ENCODE measurements at places on chromosomes 11 and 22.

DNA sequence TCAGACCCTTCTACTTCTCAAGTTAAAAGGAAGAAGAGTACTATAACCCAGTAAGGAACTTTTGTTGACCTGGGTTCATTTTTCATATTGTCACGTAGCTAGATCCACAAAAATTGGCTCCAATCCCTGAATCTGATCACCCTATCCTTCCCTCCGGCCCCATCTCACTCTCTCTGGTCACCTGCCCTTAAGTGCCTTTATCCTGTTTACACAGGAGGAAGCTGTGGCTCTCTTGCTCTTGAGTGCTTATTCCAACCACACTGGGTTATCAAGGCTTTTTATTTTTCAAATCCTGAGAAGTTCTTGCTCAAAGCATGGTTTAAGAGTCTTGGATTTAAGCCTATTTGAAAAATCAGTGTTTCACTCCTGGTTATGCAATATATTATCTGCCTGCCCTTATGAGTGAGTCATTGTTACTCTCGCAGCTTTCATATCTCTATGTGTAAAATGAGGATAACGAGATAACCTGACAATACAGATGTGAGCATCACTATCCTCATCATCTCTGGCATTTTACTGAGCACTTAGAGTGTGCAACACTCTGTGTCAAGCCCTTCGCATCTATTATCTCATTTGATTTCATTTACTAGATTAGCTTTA, 293.9 kb downstream of the GUCY1A2 start:
- DNase-seq = no peak

GRCh38 chr11:10594407-10594806, 25.9 kb upstream of the LYVE1 start:
- no peak for DNase-seq

DNA sequence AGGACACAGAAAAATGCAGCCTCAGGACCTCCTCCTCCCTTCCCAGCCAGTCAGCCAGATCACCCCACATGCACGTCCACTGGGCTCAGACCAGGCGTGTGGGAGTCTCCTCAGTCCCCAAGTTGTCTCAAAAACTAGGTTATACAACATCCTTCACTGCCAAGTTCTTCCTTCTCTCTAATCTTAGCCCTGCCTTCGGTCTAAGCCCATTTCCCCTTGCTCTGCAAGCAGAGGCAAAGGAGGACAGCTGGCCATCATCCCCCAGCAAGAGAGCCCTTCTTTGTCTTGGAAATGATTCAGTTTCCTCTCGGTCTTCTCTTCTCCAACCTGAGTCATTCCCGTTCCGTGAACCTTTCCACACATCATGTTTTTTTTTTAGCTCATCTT, 14.0 kb upstream of the NRGN start:
- DNase-seq = no peak

- DNase-seq = peak; percentile 72
These were observed 11.8 kb upstream of the MIEF1 start for GRCh38 chr22:39490135-39490798.

- no peak for DNase-seq
These were observed 6.0 kb upstream of the OMP start for GRCh38 chr11:77096591-77097019.

DNA sequence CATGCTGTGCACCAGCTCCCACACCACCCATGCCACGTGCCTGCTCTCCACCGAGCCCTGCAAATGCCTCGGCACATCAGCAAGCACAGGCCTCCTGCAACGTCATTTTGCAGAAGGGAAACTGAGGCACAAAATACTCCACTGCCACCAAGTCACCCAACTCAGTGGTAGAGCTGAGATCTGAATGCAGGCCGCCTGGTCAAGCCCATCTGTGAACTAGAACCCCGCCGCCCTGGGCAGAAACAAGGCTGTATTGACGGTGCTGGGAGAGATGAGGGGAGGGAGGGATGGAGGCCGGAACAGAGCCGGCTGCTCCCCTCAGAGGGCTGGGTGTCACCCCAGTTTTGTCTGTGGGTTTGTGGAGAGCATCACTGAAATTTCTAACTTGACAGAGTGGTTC, 81.4 kb downstream of the CDKN1C start:
- DNase-seq = no peak

DNA sequence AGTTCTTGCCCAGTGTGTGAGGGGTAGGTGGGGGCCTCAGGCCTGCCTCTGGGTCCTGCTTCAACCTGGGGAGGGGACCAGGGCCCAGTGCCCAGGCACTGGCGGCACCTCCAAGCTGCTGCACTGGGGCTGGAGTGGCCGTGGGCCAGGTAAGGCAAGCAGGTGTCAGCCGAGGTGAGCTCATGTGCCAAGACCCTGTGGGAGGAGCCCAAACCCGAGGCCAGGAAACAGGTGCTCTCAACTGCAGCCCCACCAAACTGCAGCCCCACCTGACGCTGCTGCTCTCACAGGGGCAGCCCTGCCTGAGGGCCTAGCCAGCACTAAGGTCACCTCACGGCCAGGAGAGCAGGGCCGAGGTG, 18.1 kb upstream of the GNB1L start:
- DNase-seq = no peak

DNA sequence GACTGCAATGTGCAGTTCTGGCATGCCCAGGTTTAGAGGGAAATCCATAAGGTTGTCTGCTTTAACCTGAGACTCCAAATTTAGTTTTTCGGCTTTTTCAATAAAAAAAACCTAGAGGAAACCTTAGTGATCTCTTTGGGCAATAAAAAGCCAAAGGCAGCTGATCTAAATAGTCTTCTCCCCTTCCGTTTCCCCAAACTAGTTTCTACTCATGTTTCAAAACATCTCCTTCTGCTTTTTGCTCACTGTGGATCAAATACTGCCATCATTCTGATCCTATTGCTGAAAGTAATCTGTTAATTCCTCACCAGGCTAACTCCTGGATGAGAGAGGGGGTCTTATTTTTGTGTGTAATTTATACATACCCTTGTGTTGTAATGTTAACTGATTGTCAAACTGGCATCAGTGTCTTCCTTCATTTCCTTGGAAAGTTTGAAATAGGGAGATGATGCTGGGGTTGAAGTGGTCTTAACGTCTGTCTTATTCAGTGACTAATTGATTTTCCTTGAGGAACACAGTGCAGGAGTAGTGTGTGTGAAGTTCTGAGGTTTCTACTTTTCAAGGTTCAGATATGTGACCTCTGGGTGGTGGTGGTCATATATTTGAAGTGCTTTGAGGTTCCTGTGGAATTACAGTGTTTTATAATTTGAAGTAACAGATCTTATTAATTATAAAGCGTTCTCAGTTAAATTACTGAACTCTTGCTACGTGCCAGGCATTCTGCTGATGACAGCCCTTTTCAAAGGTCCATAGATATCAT, 55.0 kb downstream of the ARHGAP42 start:
- no peak for DNase-seq

DNA sequence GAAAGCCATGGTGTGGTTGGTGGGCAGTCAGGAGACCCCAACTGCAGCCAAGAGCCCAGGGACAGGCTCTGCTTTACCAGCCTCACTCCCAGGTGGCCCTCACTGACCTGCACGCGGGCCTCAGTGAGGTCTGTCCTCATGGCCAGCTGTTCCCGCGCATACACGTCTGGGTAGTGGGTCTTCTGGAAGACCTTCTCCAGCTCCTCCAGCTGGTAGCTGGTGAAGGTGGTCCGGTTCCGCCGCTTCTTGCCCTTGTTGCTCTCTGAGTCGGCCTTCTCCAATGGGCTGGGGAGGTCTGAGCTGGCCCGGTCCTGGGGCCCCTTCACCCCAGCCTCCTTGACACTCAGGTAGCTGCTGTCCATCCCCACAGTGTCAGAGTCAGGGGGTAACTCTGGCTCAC, 34.7 kb downstream of the ALX4 start:
- DNase-seq = no peak

DNA sequence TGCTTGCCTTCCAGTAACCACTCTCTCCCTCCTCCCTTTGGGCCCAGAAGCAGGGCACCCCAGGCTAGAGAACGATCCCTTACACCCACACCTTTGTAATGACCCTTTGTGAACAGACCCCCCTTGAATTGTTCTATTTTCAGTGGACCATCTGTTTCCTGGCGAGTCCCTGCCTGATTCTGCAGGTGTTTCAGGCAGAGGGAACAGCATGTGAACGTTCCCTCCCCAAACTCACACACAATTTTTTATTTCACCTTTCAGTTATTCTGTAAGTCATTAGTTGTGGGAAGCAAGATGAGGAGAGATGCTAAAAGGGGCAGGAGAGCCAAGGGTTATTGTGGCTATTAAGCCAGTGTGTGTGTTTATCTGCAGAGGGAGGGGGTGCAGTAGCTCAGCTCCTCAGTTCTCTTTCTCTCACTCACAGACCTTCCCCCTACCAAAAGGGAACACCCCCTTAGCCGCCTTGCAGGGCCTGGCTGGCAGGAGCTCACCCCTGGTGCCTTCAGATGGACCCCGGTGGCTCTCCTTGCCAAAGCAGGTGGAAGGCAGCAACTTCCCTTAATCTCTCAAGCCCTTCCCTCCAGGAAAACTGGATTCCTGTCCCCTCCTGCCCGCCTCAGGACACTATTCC, 64.8 kb upstream of the SPON1 start:
- no peak for DNase-seq

DNA sequence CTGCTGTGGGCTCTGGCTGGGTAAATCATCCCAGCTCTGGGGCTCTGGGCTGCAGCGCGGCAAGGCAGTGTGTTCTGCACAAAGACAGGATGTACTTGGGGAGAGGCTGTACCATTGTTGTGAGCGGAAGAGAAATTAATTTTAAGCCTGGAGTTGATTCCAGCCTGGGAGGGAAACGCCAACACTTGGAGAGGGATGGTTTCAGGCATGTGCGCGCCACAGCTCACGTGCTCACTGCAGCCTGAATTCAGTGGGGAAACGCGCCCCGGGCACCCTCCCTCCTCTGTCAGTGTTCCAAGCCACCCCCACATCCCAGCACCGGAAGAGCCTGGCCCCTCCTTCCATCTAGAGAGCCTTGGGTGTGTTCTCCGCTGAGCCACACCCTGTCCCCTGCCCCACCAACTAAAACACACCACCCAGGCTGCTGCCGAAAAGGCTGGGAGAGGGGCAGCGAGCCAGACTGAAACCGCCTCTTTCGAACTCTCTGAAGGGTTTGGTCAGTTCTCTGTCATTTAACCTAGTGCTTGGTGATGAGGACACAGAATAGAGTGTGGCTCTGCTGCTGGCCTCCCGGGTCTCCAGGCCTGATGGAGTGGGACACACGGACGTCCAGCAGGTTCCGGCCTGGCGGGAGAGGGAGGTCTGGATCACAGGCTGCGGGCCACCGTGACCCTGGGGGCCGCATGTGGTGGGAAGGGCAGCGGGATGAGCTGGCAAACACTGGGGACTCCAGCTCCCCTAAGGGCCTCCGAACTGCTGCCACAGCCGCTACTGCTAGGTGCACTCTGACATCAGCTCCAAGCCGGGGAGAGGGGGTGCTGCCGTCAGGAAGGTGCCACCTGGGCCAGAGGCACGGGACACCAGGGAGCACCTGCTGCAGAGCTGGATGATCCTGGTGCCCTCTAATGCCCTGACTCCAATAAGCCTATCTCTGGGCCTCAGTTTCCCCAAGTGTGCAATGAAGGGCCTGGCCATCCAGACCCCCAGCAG, 230.8 kb downstream of the CTTN start:
- DNase-seq = no peak

DNA sequence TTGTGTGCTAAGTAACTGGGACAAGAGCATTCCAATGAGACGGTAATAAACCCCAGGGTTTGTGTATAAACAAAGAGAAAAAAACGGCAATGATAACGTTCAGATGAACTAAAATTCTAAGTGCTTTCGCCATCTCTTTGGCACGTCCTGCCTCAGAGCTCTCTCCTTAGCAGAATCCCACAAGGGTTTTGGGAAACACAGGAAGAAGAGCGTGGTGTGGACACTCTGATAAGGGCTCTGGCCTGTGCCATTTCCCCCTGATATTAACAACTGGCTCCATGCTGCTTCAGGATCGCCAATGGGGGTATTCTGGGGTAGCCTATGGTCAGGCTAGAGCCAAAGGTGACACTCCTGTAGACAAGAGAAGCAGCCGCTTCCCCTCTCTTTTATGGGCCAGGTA, 18.4 kb downstream of the ABCC8 start:
- no peak for DNase-seq

DNA sequence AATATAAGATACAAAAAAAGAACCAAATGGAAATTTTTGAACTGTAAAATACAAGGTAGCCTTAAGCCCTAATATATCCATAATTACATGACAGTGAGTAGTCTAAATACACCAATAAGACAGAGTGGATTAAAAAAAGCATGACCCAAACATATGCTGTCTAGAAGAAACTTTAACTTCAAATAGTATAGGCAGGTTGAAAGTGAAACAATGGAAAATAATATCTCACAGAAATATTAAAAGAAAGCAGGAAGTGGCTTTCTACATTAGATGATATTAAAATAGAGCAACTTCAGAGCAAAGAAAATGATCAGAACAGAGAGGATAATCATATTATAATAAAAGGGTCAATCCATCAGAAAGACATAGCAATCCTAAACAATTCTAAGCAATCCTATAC, 21.8 kb downstream of the DCUN1D5 start:
- DNase-seq = no peak

GRCh38 chr11:68714060-68714856, 29.9 kb downstream of the GAL start:
- no peak for DNase-seq

DNA sequence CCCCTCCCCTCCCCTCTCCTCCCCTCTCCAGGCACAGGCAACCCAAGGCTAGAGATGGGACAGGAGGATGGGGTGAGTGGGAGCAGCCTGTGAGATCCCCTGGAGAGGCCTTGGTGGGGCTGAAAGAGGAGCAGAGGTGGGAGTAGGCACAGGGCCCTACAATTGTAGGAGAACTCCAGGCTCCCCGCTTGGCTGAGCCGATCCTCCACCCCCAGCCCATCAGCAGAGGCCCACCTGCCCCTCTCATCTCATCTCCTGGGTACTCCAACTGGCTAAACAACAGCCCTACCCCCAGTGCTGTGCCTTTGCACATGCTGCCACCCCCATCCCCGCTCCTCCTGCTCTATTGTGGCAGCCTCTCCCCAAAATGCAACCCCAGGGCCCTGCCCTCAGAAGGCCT, 52.0 kb upstream of the A4GALT start:
- DNase-seq = no peak

DNA sequence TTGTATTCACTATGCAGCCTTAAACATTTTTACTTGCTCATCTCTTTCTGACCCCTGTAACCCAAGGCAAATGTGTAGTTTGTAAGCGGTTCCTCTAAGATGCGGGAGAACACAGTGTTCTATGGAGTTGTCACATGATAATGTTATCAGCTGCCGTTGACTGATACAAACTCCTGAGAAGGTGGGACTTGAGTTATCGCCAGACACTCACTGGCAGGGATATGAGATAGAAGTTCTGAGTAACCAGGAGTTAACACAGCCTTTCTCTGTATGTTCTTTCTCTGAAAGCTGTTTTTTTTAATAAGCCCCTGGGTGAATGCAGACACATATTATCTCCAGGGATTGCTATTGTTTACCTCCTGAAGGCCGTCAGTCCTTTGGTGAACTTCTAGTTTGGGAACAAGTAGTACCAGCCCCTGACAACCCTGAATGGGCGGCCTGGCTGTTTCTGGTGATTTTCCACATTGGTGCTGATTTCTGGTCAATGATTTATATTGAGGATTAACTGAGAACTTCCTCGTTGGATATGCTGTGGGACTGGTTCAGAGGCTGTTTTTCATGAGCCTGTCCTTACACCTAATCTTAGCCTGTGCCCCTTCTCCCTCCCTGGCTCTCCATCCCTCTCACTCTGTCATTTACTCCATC, 155.3 kb upstream of the RASSF10 start:
- DNase-seq = no peak

- no peak for DNase-seq
These were observed 2.2 kb downstream of the YAP1 start for GRCh38 chr11:102112509-102112821.
